ENCODE measurements at places on chromosomes 13 and 19.

GRCh38 chr19:43820098-43820883, 6.8 kb upstream of the ZNF283 start:
- DNase-seq, result peak; percentile 6

GRCh38 chr19:1395194-1396018, 5.9 kb downstream of the GAMT start:
- no peak for DNase-seq

GRCh38 chr13:27125357-27126282, 46.0 kb downstream of the USP12 start:
- no peak for DNase-seq

GRCh38 chr19:56980906-56981305, 138.9 kb upstream of the USP29 start:
- DNase-seq, result no peak

- no peak for DNase-seq
Measured at GRCh38 chr19:7817801-7818200, 12.2 kb upstream of the EVI5L start.

DNA sequence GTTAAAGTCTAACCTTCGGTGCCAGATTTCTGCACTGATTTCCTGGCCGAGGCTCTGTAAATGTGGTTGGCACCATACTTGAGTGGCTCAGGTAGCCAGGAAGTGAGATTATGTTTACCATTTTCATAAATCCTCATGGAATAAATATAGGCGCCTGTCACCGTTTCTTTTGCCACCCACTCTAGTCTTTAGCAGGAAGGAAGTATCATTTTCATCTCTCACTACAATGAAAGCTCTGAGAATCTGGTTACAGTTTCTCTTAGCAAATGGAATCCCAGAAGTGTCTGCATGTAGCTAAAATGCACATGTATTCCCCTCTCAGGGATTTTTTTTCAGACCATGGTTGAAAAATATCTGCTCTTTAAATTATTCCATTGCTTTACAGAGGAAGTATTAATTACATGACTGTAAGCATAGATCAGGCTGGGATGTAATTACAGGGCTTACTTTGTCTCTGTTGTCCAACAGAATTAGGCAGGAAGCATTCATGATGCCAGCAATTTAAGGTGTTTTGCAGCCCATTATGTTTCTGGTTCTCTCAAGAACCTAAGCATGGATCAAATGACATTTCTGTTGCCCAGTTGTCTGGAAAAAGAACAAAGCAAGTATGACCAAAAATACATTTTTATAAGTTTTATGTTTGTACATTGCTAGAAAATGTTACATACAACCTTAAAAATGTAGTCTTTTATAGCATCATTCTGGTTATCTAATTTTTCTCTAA, 221.7 kb upstream of the SPRY2 start:
- DNase-seq, result no peak

GRCh38 chr13:51643105-51643881, 59.0 kb downstream of the WDFY2 start:
- no peak for DNase-seq

DNA sequence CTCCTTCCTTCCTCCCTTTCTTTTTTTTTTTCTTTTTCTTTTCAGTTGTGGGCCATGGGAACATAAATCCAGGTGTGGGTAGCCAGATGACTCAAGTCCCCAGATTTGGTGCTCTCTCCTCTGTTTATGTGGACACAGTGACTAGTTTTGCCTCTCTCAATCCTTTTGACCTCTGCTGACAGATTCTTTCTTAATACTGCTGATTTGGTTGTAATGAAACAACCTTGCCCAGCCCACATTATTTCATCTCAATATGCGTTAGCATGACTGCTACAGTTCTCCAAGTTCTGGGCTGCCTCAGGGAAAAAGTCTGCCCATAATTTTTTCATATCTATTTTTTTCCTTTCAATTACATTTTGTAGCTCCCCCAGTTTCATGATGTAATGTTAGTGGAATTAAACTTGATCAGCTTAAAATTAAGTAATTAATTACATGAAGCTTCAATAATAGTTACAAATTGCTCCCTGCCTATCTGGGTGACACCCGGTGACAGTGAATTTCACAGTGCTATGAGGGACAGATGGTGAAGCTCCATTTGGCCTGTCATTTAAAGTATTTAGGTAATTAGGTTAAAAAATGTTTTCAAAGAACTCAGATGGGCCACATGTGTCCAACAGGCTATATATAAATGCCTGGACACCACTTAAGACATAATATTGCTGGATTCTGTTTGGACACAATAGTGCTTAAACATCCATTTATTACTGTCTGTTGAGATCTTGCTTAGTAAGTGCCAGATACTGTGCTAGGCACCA, 118.8 kb upstream of the FRY start:
- DNase-seq, result no peak

GRCh38 chr13:106275446-106276032, 259.9 kb downstream of the EFNB2 start:
- no peak for DNase-seq

DNA sequence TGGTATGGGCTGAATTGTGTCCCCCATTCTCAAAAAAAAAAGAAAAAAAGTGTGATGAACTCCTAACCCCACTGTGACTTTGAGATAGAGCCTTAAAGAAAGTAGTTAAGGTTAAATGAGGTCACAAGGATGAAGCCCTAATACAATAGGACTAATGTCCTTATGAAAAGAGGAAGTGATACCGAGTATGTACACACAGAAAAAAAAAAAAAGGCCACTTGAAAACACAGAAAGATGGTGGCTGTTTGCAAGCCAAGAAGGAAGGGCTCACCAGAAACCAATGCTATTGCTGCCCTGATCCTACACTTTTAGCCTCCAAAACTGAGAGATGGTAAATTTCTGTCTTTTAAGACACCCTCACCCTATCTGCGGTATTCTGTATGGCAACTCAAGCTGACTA, 955.6 kb downstream of the PCDH17 start:
- no peak for DNase-seq

DNA sequence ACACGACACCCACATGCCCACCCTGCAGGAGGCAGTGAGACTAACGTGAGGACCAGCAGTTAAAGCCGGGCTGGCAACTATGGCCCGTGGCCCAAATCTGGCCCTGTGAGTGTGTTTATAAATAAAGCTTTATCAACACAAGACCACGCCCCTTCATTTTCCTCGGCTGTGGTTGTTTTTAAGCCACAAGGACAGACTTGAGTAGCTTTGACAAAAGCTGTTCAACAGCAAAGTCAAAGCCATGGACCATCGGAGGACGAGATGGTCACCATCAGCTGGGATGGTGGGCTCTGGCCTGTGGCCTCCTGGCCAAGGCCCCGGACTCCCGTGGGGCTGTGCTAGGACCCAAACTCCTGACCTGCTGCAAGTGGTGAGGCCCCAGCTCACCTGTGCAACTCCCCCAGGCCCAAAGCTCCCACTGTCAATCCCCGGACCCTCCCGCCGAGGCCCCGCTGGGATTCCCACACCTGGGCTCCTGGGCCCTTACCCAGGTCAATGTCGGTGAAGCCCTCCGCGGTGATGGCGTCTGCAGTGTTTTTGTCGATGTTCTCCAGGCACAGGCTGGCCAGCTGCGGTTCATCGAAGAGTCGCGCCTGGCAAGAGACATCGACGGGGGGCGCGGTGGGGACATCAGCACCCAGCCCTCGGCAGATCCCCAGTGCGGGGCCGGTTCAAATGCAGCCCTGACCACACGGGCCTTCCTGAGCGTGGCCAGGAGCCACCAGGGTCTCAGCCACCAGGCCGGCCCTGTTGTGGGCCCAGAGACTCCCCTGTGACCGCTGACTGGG, 25.1 kb downstream of the BTBD2 start:
- DNase-seq, result no peak

DNA sequence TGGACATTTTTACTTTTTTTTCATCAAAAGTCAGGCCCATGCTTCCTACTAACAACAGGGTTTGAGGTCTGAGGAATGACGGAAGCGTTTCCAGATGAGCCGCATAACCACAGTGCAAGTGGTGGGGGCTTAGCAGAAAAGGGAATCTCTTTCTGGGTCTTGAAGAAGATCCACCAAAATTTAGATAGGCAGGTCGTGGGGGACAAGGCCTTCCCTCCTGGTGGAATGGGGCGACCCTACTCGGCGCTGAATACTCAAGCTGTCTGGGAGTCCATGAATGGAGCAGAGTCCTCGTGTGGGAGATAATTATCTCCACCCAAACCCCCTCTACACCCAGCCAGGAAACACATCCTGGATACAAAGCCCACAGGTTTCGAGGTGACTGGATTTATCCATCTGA, 36.9 kb downstream of the CARS2 start:
- DNase-seq, result no peak

- DNase-seq, result no peak
Measured at GRCh38 chr13:23460921-23461320, 27.4 kb upstream of the SACS start.

DNA sequence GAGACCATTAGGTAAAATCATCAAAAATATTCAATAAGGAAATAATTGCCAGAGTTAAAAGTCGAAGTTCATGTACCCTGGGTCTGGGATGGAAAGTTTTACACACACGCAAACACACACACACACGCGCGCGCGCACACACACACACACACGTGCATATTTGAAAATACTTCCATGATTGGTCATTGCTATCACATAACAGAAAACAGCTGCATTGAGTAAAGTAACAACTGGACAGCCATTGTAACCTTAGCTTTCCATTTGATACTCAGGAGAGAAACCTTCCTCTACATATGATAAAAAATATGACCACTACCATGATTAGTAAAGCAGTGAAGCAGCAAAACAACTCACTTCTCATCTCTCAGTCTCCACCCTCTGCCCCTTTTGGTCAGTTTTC, 490.0 kb upstream of the SGCG start:
- no peak for DNase-seq

GRCh38 chr13:99150575-99151361, 49.9 kb upstream of the UBAC2 start:
- DNase-seq, result no peak

DNA sequence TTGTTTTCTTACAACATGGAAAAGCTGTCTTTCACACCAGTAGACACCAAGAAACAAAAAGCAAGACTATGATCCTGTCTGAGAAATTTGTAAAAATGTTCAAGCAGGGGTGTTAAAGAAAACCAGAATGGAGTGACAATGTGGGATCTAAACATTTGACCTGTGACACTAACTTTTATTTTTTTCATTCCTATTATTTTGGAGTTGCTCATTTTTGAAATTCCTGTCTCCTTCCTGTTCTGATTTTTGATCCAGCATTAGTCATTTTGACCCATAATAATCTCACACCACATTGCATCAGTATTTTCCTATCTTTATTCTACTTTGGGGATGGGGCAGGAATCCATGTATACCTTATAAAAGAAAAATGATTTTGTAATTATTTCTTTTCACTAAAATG, 164.2 kb downstream of the DLEU7 start:
- DNase-seq, result no peak

Data from stimulated activated naive CD4-positive, alpha-beta T cell (primary cell).